ENCODE measurements at places on chromosomes 6 and 20. TPM values are rescaled to one million over a fixed set of nuclear protein-coding genes. Genes with fewer than 3 reads are reported as not detected.

The EYA2 gene
- not detected for total RNA-seq

The PI16 gene
- 1.9 TPM for total RNA-seq

The XKR7 gene
- not detected for total RNA-seq

The C6orf15 gene
- total RNA-seq, result 21.6 TPM

The LCA5 gene
- 5.4 TPM for total RNA-seq

The DPPA5 gene
- not detected for total RNA-seq

The FAM83C gene
- not detected for total RNA-seq

The PTP4A1 gene
- total RNA-seq, result 46.4 TPM

The ENPP5 gene
- total RNA-seq, result 8.0 TPM

The SLC17A1 gene
- not detected for total RNA-seq

- no peaks in the 10 kb centered on the region for H3K36me3 ChIP-seq
- peaks cover 60% of the 10 kb centered on the region for H3K27me3 ChIP-seq
- no peak for DNase-seq
- no peak overlapping the region for H3K27ac ChIP-seq
These were observed 8.2 kb downstream of the DAAM2 start for GRCh38 chr6:39800034-39801032.

- H3K36me3 ChIP-seq, result no peaks in the 10 kb centered on the region
- H3K27me3 ChIP-seq, result no peaks in the 10 kb centered on the region
- H3K4me1 ChIP-seq, result no peaks in the 10 kb centered on the region
These were observed 483.0 kb downstream of the CBLN4 start for GRCh38 chr20:55522296-55522815.

DNA sequence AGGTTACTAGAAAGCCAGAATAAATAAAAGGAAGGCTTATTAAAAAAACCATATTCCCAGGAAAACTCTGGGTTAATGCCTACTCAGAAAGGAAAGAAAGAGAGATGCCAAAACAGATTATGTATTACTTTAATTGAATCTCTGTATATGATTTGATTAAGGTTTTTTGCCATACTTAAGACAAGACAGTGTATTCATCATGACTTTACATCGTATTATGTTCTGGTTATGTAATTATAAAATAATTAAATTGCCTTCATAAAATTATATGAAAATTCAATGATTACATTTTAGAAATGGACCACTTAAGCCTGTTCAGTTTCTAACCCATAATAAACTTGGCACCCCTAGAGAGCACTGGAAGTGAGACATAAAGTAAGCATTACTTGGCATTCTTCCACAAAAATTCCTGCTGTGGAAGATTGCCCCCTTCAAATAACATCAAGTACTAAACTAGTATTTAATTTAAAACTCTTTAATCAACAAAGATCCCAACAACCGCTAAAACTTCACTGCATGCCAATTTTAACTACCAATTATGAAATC, 20.8 kb upstream of the IBTK start:
- H3K36me3 ChIP-seq, result no peaks in the 10 kb centered on the region
- no peak overlapping the region for H3K27ac ChIP-seq
- no peaks in the 10 kb centered on the region for H3K27me3 ChIP-seq
- no peak overlapping the region for H3K4me3 ChIP-seq
- DNase-seq, result no peak
- H3K4me1 ChIP-seq, result no peaks in the 10 kb centered on the region

GRCh38 chr6:93389192-93389591, 30.2 kb downstream of the EPHA7 start:
- H3K27me3 ChIP-seq, result no peaks in the 10 kb centered on the region
- H3K4me3 ChIP-seq, result no peak overlapping the region
- H3K36me3 ChIP-seq, result no peaks in the 10 kb centered on the region
- DNase-seq, result no peak
- H3K4me1 ChIP-seq, result no peaks in the 10 kb centered on the region

- H3K4me3 ChIP-seq, result no peak overlapping the region
- no peaks in the 10 kb centered on the region for H3K27me3 ChIP-seq
- no peak overlapping the region for H3K27ac ChIP-seq
- no peak for DNase-seq
These were observed 3.2 kb downstream of the POLH start for GRCh38 chr6:43579171-43579570.

GRCh38 chr6:145147981-145148749, 587.2 kb downstream of the EPM2A start:
- H3K36me3 ChIP-seq, result no peaks in the 10 kb centered on the region
- H3K4me3 ChIP-seq, result no peak overlapping the region
- no peaks in the 10 kb centered on the region for H3K27me3 ChIP-seq
- peaks cover 23% of the 10 kb centered on the region for H3K4me1 ChIP-seq
- peak overlapping the region; percentile 56 for H3K27ac ChIP-seq
- DNase-seq, result peak; percentile 92

GRCh38 chr6:114063956-114064355, 93.0 kb upstream of the HDAC2 start:
- no peak overlapping the region for H3K27ac ChIP-seq
- no peaks in the 10 kb centered on the region for H3K27me3 ChIP-seq
- no peak overlapping the region for H3K4me3 ChIP-seq

- no peaks in the 10 kb centered on the region for H3K27me3 ChIP-seq
- no peaks in the 10 kb centered on the region for H3K36me3 ChIP-seq
- no peak overlapping the region for H3K27ac ChIP-seq
- no peaks in the 10 kb centered on the region for H3K4me1 ChIP-seq
- no peak overlapping the region for H3K4me3 ChIP-seq
These were observed 150.0 kb upstream of the RIPOR2 start for GRCh38 chr6:25085756-25086155.

DNA sequence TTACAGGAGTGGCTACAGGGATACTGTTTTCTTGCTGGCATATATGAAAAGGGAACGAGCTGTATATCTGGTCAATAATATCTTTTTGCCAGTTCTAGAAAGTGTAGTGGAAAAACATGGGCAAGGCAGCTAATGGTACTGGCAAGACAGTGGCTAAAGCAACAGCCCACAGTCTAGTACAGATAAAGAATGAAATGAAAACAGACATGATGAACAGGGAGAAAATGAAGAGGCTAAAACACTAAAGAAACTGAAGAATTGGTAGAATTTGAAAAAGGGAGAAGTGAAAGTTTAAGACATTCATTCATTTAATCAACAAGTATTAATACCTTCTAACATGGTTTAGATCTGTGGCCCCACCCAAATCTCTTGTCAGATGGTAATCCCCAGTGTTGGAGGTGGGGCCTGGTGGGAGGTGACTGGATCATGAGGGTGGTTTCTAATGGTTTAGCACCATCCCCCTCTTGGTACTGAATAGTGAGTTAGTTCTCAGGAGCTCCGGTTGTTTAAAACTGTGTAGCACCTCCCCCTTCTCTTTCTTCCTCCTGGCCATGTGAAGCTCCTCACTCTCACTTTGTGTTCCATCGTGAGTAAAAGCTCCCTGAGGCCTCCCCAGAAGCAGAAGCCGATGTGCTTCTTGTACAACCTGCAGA, 18.1 kb downstream of the FAM184A start:
- no peaks in the 10 kb centered on the region for H3K36me3 ChIP-seq
- DNase-seq, result no peak
- H3K4me3 ChIP-seq, result no peak overlapping the region

DNA sequence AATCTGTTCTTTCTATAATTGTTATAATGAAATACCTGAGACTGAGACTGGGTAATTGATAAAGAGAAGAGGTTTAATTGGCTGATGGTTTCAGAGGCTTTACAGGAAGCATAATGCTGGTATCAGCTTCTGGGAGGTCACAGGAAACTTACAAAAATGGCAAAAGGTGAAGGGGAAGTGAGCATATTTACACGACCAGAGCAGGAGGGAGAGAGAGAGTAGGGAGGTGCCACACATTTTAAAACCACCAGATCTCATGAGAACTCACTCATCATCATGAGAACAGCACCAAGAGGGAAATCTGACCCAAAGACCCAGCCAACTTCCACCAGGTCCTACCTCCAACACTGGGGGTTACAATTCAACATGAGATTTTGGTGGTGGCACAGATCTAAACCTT, 2.6 kb upstream of the SIRPB1 start:
- no peak for DNase-seq
- H3K27ac ChIP-seq, result no peak overlapping the region
- H3K4me3 ChIP-seq, result no peak overlapping the region
- H3K27me3 ChIP-seq, result no peaks in the 10 kb centered on the region
- peaks cover 49% of the 10 kb centered on the region for H3K4me1 ChIP-seq

DNA sequence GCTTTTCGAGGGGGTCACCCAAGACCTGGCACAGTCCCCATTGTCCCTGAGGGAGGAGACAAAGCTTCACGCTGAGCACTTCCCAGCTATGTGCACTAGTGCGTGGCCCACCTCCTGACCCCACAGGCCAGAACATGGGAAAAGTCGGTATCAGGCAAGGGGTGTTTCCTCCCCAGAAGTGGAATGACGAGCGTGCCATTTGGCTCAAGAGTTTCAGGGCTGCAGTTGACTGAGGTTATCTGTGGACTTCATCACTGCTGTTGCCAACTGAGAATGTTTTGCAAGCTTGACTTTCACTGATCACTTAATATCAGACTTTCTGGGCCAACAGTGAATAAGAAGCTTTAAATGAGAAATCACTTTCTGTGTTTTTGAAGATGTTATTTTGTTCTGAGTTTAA, 137.0 kb upstream of the AFDN start:
- no peaks in the 10 kb centered on the region for H3K4me1 ChIP-seq
- H3K27me3 ChIP-seq, result peaks cover 70% of the 10 kb centered on the region
- H3K4me3 ChIP-seq, result no peak overlapping the region
- H3K27ac ChIP-seq, result no peak overlapping the region
- no peaks in the 10 kb centered on the region for H3K36me3 ChIP-seq
